ENCODE measurements at places on chromosomes 1 and 21.

DNA sequence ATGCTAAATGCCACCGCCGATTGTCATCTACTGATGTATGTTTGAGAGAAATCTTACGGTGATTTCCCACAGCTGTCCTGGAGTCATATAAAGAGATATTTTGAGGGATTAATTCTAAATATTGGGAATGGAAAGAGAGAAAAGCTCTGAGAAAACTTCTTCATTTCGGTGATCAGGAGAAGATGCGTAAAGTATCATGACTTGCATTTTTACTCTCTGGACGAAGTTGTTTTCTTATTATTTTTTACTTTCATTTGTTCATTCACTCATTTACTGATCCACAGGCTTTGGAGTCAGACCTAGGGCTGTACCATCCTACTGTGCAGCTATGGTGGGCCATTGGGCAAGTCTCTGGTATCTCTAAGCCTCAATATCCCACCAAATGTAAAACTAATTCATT is 58.4 kb upstream of the RUNX1 start:
- DNase-seq = no peak

DNA sequence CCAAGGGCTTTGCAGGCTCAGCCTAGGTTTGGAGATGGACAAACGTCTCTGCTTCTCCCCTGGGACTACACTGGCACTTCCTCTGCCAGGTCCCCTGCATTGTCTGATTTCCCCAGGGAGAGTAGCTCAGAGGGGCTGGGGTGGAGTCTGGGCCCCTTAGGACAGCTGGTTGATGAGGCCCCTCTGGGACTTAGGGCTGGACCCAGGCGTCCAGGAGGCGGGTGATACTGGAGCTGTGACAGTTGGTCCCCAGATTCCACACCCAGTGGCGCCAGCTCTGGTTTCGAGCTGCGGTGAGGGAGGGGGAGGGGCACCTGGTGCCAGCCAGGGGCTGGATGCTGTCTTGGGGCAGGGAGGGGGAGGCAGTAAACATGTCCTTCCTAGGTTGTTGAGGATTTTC is 7.4 kb upstream of the MEX3A start:
- no peak for DNase-seq

DNA sequence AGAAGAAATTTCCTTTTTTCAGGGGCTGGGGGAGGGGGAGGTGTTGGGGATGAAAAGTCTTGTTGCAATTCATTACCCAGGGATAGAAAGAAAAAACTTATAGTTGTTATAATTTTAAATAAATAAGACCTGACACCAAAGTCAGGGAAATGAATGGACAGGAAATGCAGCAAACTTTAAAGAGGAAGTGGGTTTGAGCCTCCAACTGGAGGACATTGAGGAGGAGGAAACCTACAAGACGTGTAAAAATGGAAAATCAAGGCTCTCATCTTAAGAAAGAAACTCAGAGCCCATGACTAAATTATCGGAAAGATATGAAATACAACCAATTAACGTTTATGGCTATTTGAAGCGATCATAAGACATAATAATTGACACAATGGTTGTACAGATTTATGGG is 54.4 kb downstream of the NIBAN1 start:
- no peak for DNase-seq

- no peak for DNase-seq
These were observed 101.9 kb downstream of the FNBP1L start for GRCh38 chr1:93549811-93550210.

DNA sequence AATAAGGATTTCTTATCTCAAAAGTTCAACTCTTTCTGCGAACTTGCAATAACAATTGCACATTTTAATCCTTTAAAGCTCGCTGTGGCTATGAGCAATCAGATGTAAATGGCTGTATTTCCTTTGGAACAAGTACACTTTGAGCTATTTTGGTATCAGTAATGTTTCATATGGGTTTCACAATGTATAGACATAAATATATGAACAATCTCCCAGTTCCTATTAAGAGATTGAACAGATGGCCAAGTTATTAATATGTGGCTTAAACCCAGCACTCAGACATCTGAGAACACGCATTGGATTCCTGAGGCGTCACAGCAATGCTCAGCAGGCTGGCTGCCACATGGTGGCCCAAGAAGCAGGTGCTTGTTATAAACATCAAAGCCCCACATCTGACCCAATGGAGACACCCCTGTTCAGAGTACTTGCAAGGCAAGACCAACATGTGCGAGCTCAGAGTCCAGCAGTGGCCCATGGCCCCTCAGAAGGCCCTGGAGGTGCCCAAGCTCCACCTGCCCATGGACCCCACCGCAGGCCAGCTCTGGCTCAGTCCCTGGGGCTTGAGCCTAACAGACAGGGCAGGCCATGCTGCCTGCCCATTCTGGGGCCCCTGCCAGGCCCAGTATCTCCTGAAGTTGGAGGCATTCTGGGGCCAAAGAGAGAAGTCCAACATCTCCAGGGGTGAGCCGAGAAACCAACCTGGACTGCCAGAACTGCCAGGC is 23.7 kb downstream of the PSMG1 start:
- DNase-seq = no peak

DNA sequence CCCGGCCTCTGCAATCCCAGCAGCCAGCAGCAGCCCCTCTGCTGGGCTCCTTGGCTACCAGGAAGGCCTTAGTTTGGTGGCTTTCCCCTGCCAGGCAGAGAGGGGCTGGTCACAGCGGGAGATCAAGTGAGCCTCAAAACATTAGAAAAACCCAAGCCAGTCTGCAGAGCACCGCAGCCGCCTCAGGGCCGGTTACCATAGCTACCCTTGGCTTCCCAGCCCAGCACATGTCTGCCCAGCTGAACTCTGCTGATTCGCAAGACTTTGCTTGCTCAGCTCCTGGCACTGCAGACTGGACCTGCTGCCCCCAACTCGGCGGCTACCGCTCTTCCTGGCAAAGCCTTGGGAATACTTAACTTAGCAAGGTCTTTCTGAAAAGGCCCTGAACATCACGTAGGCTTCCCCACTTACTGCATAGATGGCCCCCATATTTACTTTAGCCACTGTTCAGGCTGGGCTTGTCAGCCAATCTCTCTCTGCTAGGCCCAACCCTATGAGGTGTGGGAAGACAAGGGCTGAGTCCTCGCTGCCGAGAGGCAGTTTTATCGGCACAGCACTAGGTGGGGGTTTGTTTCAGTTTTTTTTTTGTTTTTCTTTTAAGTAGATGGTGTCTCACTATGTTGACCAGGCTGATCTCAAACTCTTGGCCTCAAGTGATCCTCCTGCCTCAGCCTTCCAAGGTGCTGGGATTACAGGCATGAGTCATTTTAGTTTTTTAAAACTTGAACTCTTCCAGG is 28.6 kb upstream of the PLEKHG5 start:
- DNase-seq = no peak

DNA sequence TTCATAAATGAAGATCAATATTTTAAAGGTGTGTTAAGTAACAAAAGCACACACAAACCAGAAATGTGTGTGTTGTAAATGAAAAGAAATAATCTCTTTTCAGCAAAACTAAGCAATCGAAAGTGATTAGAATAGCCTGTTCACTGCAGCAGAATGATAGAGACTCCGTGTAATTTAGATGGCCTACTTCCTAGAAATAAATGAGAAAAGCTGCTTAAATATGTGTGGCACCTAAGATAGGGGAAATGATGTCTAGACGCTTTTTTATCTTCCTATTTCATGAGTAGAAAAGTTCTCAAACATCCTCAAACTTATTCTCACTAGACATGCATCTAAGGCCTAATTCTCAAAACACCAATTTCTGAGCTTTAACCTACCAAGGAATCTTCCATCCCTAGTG is 124.7 kb upstream of the BRINP3 start:
- no peak for DNase-seq

DNA sequence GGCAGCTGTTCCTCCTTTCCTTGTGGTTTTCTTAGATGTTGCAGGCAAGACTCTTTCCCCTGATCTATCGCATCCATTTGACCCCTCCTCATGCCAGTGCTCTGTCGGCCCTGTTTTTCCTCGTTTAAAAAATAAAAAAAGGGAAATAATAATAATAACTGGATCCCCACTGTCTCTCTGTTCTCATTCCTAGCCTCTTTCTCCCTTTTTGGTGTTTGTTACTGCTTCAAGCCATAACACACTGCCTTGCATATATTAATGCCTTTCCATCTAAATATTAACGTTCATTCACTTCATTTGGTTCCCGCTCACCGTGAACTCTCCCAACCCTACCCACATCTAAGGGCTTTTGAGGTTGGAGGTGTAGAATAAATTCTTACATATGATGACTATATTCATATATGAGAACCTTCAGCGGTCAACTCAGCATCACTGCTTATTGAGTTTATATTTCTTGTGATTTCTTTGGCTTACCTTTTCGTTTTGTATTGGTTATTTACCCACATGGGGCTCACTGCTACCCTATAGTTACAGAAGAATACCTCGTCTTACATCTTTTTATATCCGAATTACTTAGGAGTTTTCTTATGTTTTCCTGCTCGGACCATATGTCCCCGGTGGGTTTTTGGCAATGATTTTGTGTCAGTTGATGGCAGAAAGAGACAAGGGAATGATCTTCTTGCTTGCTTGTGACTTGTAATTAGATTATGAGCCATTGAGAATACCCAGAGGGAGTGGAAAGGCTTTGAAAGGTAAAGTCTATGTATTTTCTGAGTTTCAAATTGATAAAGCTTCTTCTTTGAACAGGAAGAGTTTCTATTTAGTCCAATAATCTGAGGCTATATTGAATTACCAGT is 805 bp downstream of the ATG4C start:
- no peak for DNase-seq

DNA sequence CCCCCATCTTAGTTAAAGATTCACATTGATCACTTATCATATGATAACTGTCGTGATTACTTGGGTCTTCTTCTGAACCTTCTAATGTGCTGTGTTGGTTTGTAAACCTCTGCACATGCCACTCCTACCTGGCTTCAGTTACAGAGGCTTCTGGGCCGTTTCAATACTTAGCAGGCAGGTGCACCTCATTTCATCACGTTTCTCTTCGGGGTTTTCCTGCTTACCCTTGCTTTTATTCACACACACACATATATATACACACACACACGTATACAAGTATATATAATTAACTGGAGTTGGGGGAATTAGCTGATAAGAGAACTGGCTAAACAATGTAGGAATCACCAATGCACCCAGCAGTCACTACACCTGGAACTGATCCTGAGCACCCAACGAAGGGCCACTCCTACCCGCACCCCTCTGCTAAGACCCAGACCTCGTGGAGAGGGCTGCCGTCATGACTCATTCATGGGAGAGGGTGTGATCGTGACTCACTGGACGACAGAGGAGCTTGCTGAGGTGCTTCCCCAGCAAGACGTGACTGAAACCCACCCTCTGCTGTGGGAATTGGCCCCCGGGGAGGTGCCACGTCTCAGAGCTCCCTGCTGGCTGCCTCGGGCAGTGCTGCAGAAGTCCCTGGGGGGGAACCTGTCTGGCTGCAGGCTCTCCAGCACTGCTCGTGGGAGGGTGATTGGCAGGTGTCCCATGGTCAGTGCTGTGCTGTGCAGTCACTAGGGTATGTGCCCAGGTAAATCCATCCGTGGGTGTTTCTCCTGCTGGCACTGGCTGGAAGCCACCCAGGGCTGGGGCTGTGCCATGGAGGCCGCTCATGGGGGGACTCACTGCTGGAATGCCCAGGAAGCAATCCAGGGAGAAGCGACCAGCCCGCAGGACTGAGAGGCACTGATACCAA is 166.6 kb downstream of the DYRK1A start:
- DNase-seq = no peak

- DNase-seq = no peak
These were observed 7.7 kb downstream of the PRAMEF1 start for GRCh38 chr1:12798911-12799310.

DNA sequence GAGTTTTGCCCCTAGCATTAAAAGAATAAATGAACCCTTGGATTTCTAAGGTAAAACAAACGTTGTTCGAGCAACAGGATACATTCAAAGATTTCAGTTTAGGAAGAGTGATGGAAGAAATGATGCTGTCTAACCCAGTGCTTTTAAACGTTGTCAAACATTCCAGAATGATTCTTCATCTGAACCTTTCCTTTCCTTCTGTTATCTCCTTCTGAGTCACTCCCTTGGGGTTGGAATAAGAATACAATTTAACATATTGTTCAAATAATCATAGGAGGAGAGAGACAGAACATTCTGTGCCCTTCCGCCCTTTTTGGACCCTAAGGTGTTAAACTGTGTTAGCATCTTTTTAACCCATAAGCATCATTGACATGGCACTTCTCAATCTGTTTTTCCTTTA is 61.1 kb upstream of the RCOR3 start:
- DNase-seq = no peak

- DNase-seq = no peak
These were observed 24.7 kb upstream of the POGK start for GRCh38 chr1:166814611-166815010.

DNA sequence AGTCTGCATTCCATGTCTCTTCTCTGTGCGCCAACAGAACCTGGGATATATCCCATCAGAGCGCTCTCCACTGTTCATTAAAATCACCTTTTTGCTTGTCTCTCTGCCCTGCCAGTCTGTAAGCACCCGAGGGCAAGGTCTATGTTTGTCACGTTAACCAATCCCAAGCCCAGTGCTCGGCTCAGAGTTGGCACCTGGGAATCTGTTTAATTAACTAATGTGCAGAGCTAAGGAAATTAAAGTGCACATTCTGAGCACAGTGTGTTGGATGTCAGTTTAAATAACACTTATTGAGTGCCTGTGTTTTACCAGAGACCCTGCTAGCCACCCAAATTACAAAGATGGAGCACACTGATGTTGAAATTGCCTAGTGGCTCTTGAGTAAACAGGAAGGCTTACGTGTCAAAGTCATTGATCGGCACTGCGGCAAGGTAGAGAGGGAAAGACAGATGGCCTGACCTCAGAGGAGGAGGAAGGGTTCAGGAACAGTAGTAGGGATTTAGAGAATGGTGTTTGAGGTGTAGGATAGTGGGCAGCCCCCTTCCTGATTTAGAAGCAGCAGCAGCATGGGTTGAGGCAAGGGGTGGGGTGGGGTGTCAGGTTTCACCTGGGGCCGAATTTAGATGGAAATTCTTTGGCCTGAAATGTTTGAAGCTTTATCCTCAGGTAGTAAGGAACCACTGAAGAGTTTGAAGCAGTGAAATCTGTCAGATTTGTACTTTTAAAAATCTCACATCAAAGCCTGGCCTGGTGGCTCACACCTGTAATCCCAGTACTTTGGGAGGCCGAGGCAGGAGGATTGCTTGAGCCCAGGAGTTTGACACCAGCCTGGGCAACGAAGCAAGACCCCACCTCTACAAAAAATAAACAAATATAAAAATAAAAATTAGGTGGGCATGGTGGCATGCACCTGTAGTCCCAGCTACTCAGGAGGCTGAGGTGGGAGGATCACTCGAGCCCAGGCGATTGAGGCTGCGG is 7.7 kb downstream of the ARMH1 start:
- no peak for DNase-seq

DNA sequence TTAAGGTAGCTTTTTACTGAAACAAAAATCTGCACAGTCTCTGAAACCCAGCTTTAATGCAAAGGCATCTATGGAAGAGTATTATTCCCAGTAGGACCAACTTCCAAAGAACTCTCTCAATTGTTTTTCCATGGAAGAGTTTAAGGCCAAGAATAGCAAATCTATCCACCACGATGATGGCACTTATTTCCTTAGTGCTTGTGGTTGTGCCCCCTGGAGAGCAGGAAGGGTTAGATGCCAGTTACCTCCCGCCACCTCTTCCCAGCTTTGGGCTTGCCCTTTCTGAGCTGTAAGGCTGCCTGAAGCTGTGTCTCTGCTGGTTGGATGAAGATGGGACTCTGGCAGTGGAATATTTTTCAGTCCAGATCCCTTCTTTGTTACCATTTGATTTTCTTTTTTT is 4.8 kb upstream of the ATP1A1 start:
- DNase-seq = no peak

GRCh38 chr1:178344513-178345091 is 152.2 kb downstream of the CLEC20A start:
- DNase-seq = no peak
